ENCODE measurements at places on chromosomes 2 and 18. TPM values are rescaled to one million over a fixed set of nuclear protein-coding genes. Genes with fewer than 3 reads are reported as not detected.
A peak's percentile ranks its signal among the peaks of the same experiment; 100 is the strongest.

FAM124B gene
- 0.34 TPM for total RNA-seq

CAVIN2 gene
- not detected for total RNA-seq

IGFBP5 gene
- not detected for total RNA-seq

VIT gene
- total RNA-seq = not detected

SPATA3 gene
- not detected for total RNA-seq

NGEF gene
- total RNA-seq = not detected

DNA sequence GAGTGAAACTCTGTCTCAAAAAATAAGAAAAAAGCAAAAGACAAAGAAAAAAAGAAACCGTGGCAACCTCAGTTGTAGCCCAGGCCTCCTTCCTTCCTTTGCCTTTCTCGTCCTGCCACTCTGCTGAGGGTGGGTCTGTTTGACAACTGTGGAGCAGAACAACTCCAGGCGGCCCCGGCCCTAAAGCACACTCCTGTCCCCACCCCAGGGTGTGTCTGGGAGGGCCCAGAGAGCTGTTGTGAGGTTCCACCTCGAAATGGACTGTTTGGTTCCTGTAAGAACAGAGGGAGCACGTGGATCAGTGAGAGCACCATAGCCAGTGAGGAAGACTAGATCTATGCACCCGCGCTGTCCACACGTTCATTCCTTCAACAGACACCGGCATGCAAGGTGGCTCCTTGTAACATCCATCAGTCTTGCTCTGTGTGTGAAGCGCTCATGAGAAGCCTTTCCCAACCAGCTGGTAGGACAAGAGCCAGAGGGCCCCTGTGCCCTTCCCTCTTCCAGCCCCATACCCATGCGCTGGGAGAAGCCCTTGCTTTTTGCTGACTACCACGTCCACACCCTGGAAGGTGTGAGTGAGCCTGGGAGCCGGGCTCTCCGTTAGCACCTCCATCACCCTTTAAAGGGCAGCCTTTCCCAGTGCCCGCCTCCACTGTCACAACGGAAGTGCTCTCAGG lies 61.6 kb downstream of the SOWAHC start:
- no peak for DNase-seq
- no peak overlapping the region for H3K4me3 ChIP-seq
- peaks cover 24% of the 10 kb centered on the region for H3K27me3 ChIP-seq
- no peak overlapping the region for H3K27ac ChIP-seq
- H3K36me3 ChIP-seq = no peaks in the 10 kb centered on the region

GRCh38 chr2:204654669-204655068 lies 109.4 kb downstream of the PARD3B start:
- H3K4me3 ChIP-seq = no peak overlapping the region
- H3K27me3 ChIP-seq = no peaks in the 10 kb centered on the region
- no peaks in the 10 kb centered on the region for H3K36me3 ChIP-seq
- no peaks in the 10 kb centered on the region for H3K4me1 ChIP-seq
- DNase-seq = no peak

- DNase-seq = peak; percentile 81
- H3K27me3 ChIP-seq = no peaks in the 10 kb centered on the region
- peak overlapping the region; percentile 96 for H3K27ac ChIP-seq
These were observed 97.6 kb upstream of the SLC39A10 start for GRCh38 chr2:195559431-195559914.

DNA sequence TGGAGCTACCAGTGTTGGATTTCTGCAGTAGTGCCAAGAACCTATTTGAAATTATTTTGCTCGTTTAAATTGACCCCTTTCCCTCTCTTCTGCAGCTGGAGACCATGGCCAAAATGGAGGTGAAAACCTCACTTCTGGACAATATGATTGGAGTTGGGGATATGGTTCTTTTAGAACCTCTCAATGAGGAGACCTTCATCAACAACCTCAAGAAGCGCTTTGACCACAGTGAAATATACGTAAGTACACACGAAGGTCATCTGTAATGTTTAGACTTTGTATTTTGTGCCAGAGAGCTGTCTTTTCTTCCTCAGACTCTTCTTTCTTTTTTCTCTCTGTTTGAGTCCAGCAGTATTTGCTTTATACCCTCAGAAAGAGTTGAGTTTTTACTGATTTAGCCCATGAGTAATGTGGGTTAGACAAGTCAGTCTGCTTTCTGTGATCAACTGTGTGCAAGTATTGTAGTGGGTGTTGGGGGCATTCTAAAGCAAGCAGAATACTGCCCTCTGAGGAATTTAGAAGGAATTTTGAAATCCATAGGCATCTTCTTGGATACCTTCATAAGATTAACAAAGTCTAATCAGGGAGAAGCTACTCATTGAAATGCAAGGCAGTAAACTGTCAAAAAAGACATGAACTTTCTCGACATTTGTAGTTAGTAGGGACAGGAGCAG lies 31.7 kb downstream of the MYO1B start:
- H3K4me3 ChIP-seq = no peak overlapping the region
- no peak for DNase-seq
- H3K27ac ChIP-seq = no peak overlapping the region
- H3K27me3 ChIP-seq = no peaks in the 10 kb centered on the region

DNA sequence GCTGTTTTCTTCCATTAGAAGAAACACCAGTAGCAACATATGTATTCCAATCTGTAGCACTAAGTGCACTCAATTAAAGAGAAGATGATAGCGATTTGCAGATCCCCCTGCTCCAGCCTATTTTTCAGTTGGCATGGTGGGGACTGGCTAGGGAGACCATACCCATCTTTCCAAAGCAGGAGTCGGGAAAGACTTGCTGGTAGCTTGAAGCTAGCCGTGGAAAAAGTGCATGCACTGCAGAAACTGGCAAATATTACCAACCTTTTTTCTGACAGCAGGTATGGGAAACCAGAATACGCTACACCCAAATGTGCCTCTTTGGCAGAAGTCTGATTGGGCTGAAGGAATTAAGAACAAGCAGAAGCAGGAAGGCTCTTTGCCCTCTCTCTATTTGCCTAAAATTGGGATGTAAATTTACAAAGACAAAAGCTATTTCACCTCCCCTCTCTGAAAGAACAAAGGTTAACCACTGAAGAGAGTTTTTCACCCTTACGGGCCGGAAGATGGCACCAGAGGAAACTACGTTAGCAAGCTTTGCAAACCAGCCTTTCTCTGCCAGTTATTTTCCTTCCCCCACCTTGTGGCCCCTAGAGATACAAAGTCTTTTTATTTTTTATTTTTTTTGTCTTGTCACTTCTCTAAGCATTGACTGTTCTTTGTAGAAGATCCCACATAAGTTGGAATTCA lies 273.1 kb downstream of the DLGAP1 start:
- DNase-seq = no peak
- no peaks in the 10 kb centered on the region for H3K27me3 ChIP-seq
- H3K36me3 ChIP-seq = no peaks in the 10 kb centered on the region
- H3K27ac ChIP-seq = no peak overlapping the region
- H3K4me1 ChIP-seq = no peaks in the 10 kb centered on the region

DNA sequence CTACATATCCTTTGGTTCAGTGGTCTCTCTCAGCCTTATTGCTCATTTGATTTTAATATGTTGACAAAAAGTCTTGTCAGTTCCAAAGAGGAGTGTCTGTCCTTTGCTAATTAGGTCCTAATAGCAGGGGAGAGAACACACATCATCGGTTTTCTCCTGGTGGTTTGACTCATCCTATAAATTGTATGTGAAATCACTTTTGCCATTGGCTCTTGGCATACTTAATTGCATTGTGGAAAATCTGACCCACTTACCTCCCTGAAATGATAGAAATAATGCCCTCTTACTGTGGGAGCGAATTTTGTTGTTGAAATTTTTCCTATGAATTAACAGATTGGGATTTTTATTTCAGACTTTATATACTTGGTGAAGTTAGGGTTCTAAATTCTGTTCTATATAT lies 58.3 kb downstream of the MTCL1 start:
- no peaks in the 10 kb centered on the region for H3K4me1 ChIP-seq
- H3K4me3 ChIP-seq = no peak overlapping the region
- no peak overlapping the region for H3K27ac ChIP-seq
- peaks cover 8% of the 10 kb centered on the region for H3K27me3 ChIP-seq
- H3K36me3 ChIP-seq = no peaks in the 10 kb centered on the region

GRCh38 chr2:98663511-98664090 lies 55.2 kb downstream of the UNC50 start:
- peaks cover 80% of the 10 kb centered on the region for H3K4me1 ChIP-seq
- DNase-seq = peak; percentile 28
- H3K27ac ChIP-seq = peak overlapping the region; percentile 99
- H3K27me3 ChIP-seq = no peaks in the 10 kb centered on the region

GRCh38 chr2:40317761-40318160 lies 134.1 kb downstream of the SLC8A1 start:
- no peak overlapping the region for H3K27ac ChIP-seq
- H3K4me3 ChIP-seq = no peak overlapping the region
- H3K36me3 ChIP-seq = no peaks in the 10 kb centered on the region
- H3K27me3 ChIP-seq = no peaks in the 10 kb centered on the region

DNA sequence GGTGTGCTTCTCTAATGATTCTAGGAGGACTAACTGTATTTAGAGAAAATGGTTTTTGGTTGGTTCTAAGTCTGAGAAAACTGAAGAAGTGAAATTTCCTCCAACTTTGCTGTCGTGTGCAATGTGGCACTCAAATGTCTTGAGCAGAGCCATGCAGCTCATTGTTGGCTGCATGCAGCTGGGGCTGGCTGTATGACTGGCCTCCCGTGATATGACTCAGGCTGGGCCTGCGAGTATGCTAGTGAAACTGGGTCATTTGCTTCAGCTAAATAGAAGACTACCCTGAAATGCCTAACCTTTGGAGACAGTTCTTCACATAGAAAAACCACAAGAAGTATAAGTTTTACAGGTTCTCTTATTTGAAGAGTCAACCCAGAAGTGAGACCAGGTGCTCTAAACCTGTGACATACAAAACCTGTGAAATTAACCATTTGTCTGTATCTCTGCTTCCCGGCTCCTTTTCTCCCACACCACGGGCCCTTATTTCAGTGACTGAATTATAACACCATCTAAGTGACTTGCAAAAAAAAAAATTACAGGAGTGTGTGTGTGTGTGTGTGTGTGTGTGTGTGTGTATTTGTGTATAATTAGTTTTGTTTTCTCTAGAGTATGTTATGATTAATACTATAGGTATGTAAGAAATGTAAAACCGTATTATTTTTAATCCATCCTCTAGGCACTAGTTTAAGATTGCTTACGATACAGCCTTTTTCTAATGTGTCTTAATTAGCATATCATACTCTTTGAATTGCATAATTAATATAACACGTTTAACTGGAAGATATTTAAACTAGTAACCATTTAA lies 15.9 kb downstream of the POLI start:
- no peaks in the 10 kb centered on the region for H3K27me3 ChIP-seq
- peak overlapping the region; percentile 73 for H3K27ac ChIP-seq
- peak; percentile 59 for DNase-seq
- H3K4me1 ChIP-seq = peaks cover 39% of the 10 kb centered on the region
- H3K36me3 ChIP-seq = peaks cover 46% of the 10 kb centered on the region

DNA sequence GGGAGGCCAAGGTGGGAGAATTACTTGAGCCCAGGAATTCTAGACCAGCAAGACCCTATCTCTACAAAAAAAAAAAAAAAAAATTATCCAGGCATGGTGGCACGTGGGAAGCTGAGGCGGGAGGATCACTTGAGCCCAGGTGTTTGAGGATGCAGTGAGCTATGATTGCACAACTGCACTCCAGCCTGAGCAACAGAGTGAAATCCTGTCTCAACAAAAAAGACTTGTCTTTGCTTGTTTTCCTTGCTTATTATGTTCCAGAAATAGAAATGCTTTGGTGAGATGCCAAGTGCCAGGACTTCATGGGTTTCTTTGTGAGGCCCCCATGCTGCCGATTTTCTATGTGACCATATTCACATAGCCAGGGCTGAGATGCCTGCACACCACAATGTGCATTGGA lies 9.0 kb downstream of the DCDC2C start:
- no peaks in the 10 kb centered on the region for H3K36me3 ChIP-seq
- no peak overlapping the region for H3K4me3 ChIP-seq
- no peaks in the 10 kb centered on the region for H3K27me3 ChIP-seq
- no peaks in the 10 kb centered on the region for H3K4me1 ChIP-seq
- DNase-seq = no peak

DNA sequence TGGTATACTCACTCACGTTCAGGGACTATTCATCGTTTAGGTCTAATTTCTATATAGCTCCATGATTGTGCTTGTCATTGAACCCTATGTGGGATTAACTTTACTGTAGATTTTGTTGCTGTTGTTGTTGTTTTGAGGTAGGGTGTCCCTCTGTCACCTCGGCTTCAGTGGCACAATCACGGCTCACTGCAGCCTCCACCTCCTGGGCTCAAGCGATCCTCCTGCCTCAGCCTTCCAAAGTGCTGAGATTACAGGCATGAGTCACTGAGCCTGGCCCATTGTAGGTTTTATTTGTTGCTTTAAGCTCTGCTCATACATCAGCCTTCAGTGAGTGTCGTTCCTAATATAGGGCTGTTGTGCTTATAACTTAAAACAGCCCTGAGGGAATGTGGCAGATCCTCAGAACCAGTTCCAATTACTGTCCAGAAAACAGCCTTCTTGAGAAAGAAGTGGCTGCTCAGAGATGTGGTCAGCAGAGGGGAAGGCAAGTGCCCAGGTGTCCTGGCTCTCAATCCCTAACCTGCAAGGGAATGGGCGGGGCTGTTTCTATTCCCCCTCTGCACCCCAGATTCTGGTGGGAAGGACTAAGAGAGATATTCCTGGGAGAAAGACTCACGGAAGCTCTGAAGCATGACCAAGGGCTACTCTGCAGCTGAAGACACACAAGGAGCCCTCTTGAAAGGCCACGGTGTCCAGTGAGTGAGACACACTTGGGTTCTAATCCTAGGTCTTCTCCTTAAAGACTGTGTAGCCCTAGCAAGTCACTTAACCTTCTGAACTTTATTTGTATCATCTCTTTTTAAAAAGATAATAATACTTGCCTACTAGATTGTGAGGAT lies 79.6 kb upstream of the LCLAT1 start:
- H3K27me3 ChIP-seq = no peaks in the 10 kb centered on the region
- H3K4me1 ChIP-seq = peaks cover 48% of the 10 kb centered on the region
- no peak overlapping the region for H3K27ac ChIP-seq
- H3K36me3 ChIP-seq = no peaks in the 10 kb centered on the region
- H3K4me3 ChIP-seq = no peak overlapping the region

- no peak for DNase-seq
- no peak overlapping the region for H3K27ac ChIP-seq
These were observed 5.5 kb downstream of the SULT1C4 start for GRCh38 chr2:108383146-108383830.

- H3K4me3 ChIP-seq = no peak overlapping the region
- DNase-seq = no peak
- H3K4me1 ChIP-seq = no peaks in the 10 kb centered on the region
- no peak overlapping the region for H3K27ac ChIP-seq
These were observed 8.9 kb upstream of the SKOR2 start for GRCh38 chr18:47260120-47260923.
